ENCODE measurements at places on chromosomes 7 and 10. TPM values are rescaled to one million over a fixed set of nuclear protein-coding genes. Genes with fewer than 3 reads are reported as not detected.

- DNase-seq, result no peak
Measured at GRCh38 chr7:20708896-20709295, 77.8 kb downstream of the SP8 start.

GRCh38 chr7:139901056-139901795, 72.2 kb downstream of the TBXAS1 start:
- peak; percentile 13 for DNase-seq

- no peak for DNase-seq
Measured at GRCh38 chr7:123666492-123666891, 10.8 kb downstream of the LMOD2 start.

- no peak for DNase-seq
Measured at GRCh38 chr7:44867073-44867995, 18.0 kb downstream of the PURB start.

GRCh38 chr7:115533785-115534184, 496.8 kb downstream of the TFEC start:
- DNase-seq, result no peak

- DNase-seq, result no peak
Measured at GRCh38 chr7:112572669-112573301, 92.0 kb downstream of the LSMEM1 start.

DNA sequence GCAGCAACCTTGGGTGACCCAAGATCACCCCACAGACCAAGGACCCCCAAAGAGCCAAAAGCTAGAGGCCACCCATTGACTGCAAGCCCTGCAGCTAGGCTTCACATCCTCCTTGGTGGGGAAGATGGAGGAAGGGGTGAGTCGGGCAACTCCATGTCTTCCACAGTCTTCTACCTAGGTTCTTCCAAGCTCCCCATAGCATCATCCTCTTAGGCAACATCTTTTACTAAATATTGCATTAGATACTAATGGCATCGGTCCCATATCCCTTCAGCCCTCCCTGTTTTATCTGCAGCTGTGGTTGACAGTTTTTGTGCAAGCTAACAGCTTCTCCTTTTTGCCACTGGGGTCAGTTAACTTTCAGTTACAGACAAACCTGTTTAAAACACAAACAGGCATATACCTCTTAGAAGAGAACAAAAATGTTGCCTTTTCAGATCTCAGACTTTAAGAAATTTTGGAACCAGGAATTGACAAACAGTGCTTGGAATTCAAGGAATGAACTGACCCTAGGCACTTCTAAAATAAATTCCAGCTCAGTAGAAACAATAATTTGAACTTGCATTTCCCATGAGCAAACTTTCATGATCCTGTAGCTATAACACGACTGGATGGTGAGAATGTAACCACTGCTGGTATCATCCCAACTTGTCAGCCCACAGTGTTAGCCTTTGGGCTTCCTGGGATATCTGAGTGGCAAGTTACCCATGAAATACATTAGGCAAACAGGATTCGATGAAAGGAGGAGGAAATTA, 33.9 kb upstream of the MSMB start:
- no peak for DNase-seq

The ASB15 gene
- total RNA-seq, result not detected

The MACROH2A2 gene
- 6.2 TPM for total RNA-seq

The LLCFC1 gene
- not detected for total RNA-seq
